ENCODE measurements at places on chromosomes 3 and 15.

- DNase-seq, result no peak
These were observed 146.7 kb downstream of the NAALADL2 start for GRCh38 chr3:175005881-175006280.

DNA sequence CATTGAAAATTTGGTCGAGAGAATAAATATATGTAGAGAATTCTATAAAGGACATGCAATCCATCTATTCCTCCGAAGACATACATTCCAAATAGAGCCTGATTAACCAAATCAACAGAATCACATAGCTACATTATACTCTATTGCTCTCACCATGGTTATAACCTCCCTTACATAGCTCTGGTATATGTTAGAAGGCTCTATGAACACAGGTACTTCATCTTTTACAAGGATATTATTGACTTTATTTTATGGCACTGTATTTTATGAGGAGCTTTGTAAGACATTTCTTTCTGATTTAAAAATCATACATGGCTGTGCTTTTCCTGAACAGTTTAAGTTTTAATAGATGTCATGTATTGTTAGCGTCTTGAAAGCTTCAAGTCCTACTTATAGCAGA is 4.8 kb downstream of the IGSF10 start:
- no peak for DNase-seq

GRCh38 chr3:140290105-140290504 is 355.1 kb downstream of the CLSTN2 start:
- no peak for DNase-seq

- no peak for DNase-seq
These were observed 435.4 kb downstream of the WDR72 start for GRCh38 chr15:53324061-53324460.

GRCh38 chr15:58114812-58115211 is 23.4 kb upstream of the AQP9 start:
- DNase-seq, result no peak
